ENCODE measurements at places on chromosomes 11 and 22. TPM values are rescaled to one million over a fixed set of nuclear protein-coding genes. Genes with fewer than 3 reads are reported as not detected.

DNA sequence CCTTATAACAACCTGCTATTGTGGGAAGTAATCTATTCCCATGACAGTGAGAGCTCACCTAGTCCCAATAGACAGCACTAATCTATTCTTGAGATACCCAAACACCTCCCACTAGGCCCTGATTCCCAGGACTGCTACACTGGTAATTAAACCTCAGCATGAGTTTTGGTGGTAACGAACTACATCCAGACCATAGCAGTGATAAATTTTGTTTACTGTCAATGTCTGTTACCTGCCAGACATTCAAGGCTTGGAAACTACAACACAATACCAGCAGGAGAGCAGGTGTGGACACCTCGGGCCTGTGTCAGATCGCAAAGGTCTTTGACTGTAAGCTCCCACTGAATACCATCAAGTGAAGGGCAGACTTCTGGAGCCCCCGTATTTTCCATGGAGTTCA, 187.1 kb downstream of the ARHGAP42 start:
- H3K4me3 ChIP-seq = no peak overlapping the region
- no peaks in the 10 kb centered on the region for H3K27me3 ChIP-seq
- H3K4me1 ChIP-seq = no peaks in the 10 kb centered on the region
- H3K36me3 ChIP-seq = no peaks in the 10 kb centered on the region

DNA sequence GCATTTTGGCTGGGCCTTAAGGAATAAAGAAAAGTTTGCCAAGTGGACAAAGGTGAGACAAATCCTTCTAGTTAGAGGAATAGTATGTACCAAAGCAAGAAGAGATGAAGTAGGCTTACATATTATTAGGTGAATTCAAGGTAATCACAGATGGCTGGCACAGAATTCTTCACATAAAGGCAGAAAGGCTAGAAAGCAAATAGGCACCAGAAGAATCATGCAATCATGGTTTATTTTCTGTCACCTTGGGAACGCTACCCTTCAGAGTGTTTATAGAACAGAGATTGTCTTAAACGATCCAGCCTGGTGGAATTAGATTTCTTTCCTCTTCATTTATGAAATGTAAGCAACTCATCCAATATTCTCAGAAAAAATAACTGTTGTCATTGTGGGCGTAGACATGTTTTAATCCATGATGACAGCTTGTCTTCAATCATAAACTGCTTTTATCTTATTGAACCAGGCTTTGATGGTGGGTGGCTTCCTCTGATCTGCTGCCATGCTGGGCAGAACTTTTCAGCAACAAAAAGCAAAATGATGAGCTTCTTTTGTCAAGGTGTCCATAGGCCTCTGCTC, 49.0 kb upstream of the CSNK2A3 start:
- no peak overlapping the region for H3K4me3 ChIP-seq
- H3K27me3 ChIP-seq = no peaks in the 10 kb centered on the region
- H3K27ac ChIP-seq = no peak overlapping the region
- H3K36me3 ChIP-seq = no peaks in the 10 kb centered on the region
- DNase-seq = no peak

GRCh38 chr11:81496601-81497000, 1237.1 kb downstream of the FAM181B start:
- no peaks in the 10 kb centered on the region for H3K36me3 ChIP-seq
- DNase-seq = no peak
- no peaks in the 10 kb centered on the region for H3K27me3 ChIP-seq

DNA sequence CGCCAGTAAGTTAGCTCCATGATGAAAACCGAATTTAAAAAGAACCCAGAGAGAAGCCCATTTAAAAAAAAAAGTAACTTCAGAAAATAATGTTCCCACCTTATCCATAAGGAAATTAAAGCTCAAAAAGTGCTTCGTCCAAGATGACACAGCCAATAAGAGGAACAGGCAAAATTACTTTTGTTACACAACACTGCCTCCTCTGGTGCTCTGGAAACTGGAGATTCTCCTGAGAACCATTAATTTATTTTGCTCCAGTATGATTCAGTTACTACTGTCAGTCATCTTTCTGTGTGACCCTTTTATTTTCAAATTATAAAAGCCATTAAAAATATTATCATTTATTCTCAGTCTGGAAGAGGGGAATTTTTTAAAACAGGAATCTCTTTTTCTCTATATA, 2.0 kb downstream of the IFT27 start:
- no peak overlapping the region for H3K27ac ChIP-seq
- H3K4me1 ChIP-seq = peaks cover 17% of the 10 kb centered on the region
- no peak for DNase-seq
- H3K36me3 ChIP-seq = no peaks in the 10 kb centered on the region

DNA sequence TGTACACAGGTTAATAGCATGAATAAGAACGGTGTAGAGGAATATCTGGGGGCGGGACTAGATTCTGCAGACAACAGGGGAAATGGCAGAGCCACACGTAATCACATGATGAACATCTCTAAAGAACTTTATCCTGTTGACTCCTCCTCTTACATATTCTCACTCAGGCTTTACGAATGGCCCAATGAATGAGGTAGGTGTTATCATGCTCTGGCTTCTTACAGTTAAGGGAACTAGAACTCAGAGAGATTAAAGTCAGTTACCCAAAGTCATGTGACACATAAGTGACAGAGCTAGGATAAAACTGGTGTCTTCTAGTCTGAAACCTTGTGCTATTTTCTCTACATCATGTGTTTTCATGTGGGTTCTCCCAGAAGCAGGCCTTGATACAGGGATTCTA, 49.0 kb upstream of the BMAL1 start:
- H3K27ac ChIP-seq = no peak overlapping the region
- H3K4me3 ChIP-seq = no peak overlapping the region
- no peaks in the 10 kb centered on the region for H3K27me3 ChIP-seq
- no peak for DNase-seq
- H3K4me1 ChIP-seq = no peaks in the 10 kb centered on the region

DNA sequence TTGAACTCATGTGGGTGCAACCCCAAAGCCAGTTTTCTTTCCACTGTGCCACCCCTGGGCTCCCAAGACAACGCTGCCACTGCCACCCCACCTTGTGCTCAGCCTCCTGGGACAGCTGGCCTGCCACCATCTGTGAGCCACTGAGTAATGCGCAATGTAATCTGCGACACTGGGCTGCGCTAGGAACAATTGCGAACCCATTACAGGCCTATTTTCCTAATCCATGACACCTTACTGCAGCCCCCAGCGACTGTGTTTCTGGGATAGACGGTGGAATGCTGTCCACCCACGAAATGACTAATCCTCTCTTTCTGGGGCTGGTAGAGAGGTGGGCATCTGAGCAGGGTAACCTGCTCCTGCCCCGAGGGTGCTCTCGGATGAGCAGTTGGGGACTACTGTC, 22.2 kb downstream of the FLRT1 start:
- no peak overlapping the region for H3K4me3 ChIP-seq
- no peaks in the 10 kb centered on the region for H3K27me3 ChIP-seq
- no peak for DNase-seq
- no peak overlapping the region for H3K27ac ChIP-seq

- H3K36me3 ChIP-seq = no peaks in the 10 kb centered on the region
- no peaks in the 10 kb centered on the region for H3K27me3 ChIP-seq
- H3K4me3 ChIP-seq = no peak overlapping the region
- DNase-seq = no peak
- H3K4me1 ChIP-seq = no peaks in the 10 kb centered on the region
These were observed 10.6 kb downstream of the LRRC75B start for GRCh38 chr22:24582056-24582814.

DNA sequence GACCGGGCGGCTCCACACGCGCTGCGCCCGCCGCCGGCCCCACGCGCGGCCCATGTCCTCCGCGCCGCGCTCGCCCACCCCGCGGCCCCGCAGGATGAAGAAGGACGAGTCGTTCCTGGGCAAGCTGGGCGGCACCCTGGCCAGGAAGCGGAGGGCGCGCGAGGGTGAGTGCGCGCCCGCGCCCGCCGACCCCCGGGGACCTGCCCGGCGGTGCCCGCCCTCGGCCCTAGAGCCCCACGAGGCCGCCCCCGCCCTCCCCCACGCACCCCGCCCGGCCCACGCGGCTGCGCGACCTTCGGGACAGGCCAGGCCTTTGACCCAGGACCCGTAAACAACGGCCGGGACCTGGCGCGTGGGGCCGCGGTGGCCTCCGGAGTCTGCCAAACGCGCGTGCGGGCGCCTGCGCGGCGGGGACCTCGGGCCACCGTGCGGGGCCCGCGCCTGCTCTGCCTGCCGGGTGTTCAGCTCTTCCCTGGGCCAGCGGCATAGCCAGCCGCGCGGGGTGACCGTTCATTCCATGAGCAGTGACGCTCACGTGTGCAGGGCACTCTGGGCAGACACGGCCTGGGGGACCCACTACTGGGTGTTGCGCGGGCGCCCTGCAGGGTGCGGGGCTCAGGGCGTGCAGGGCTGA, at the start of gene PARVB:
Gene PARVB, plus strand, starts transcription at position 15 of the 634 bp plus-strand sequence. Its CDS starts 38 bp downstream, at position 53.
- H3K36me3 ChIP-seq = no peaks in the 10 kb centered on the region
- no peak for DNase-seq
- no peak within 1 kb of the TSS for H3K4me3 ChIP-seq
- H3K27ac ChIP-seq = peak within 1 kb of the TSS; percentile 31
- peaks cover 29% of the 10 kb centered on the region for H3K4me1 ChIP-seq

- no peaks in the 10 kb centered on the region for H3K36me3 ChIP-seq
- no peak for DNase-seq
- no peaks in the 10 kb centered on the region for H3K27me3 ChIP-seq
These were observed 1.4 kb downstream of the TMEM9B start for GRCh38 chr11:8962841-8963240.

GRCh38 chr11:22371160-22371559, 33.0 kb downstream of the SLC17A6 start:
- no peaks in the 10 kb centered on the region for H3K36me3 ChIP-seq
- H3K4me3 ChIP-seq = no peak overlapping the region
- no peaks in the 10 kb centered on the region for H3K27me3 ChIP-seq
- no peak for DNase-seq
- H3K4me1 ChIP-seq = no peaks in the 10 kb centered on the region

Gene OTOG
- total RNA-seq = not detected

Gene OR5D13
- total RNA-seq = not detected

Gene RTCB
- 59.2 TPM for total RNA-seq

Gene PSMA1
- total RNA-seq = 105 TPM

Gene IGLL1
- not detected for total RNA-seq

Gene DDI1
- not detected for total RNA-seq

Gene SOX10
- not detected for total RNA-seq

Gene CRYBA4
- total RNA-seq = not detected

Gene RFPL1
- total RNA-seq = not detected

Measured in CD4-positive, alpha-beta memory T cell (primary cell).